Endothelial cell (in vitro differentiated cells): ENCODE measurements at places on chromosomes 2 and 18.

GRCh38 chr2:107362993-107363392, 463.7 kb upstream of the RGPD4 start:
- DNase-seq = no peak

DNA sequence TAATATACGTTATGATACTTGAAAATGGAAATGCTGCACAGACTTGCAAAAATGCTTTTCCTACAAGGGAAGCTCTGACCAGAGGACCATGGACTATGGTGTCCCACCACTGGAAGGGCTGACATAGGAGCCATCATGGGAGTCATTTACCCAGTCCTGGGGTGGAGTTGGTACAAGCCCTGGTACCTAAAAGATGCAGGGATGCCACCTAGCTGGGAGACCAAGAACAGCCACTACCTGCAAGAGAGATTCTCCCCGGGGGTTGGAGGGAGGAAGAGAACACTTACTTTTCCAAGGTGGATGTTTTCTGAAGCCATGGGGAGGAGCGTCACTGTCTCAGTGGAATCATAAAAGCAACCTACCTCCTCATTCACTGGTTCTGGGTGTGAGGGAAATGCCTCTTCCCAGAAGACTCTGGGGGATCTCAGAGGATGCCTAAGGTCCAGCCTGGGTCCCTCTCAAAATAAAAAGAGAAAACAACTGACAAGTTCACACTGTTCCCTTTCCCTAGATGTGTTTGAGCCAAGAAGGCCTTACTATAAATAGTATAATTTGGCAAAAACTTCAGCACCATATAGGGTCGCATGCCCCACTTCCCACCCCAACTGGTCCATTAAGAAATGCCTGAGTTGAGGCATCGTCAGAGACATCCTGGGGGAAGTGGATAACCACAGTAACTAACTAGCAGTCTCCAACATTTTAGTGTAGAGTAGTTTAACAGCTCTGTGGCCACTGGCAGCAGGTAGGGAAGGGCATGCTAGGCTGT, 39.9 kb downstream of the REEP1 start:
- no peak for DNase-seq

- DNase-seq = no peak
These were observed 70.5 kb upstream of the RTN4 start for GRCh38 chr2:55120634-55121359.

- no peak for DNase-seq
These were observed 88.6 kb downstream of the ZBTB7C start for GRCh38 chr18:48320639-48320945.

DNA sequence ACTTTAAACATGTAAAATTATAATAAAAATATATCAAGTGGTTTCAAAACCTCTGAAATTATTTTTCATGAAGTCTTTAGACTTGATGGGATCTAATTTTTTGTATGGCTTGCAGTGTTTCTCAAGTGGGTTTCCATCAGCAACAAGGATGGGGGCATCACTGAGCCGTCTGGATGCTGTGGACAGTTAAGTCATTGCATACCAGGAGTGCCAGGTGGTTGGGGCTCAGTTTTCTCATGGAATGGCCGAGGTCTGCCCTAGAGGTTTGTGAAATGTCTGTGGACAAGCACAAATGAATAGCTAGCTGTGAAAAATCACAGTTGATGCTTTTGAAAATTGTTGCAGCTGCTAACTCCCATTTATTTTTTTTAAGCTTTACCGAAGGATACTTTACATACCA, 1.7 kb downstream of the PRELID3A start:
- DNase-seq = no peak

DNA sequence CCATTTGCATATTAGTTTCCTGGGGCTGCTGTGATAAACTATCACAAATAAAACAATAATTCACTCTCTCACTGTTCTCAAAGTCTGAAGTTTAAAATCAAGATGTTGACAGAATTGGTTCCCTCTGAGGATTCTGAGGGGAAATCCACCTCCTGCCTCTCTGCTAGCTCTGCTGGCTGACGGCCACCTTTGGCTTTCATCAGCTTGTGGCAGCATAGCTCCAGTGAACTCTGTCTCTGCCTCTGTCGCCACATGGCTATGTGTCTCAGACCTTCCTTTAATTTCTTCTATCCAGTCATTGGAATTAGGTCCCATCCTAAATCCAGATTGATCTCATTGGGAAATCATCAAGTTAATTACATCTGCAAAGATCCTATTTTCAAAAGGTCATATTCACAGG, 38.9 kb upstream of the TRIM43 start:
- no peak for DNase-seq

- no peak for DNase-seq
These were observed 224.6 kb downstream of the PHLPP1 start for GRCh38 chr18:62939926-62940325.

- DNase-seq = no peak
These were observed 140.2 kb upstream of the OTOS start for GRCh38 chr2:240280621-240281020.

DNA sequence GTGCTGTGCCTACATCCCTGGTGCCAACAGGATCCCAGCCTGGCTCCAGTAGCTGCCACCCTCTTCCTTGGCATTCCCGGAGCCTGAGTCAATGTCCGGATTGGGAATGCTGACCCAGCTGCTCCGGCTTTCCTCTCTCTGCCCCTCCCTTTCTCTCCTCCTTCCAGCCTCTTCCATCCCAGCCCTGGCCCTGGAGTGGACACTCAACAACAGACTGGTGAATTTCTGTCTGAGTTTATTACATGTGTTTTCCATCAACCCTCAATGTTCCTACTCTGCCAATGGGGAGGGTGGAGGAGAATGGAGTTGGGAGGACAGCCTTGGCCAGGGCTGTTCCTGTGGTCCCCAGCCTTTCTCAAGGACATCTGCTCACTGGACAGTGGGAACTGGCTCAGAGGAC, 917 bp upstream of the PRKAG3 start:
- no peak for DNase-seq

DNA sequence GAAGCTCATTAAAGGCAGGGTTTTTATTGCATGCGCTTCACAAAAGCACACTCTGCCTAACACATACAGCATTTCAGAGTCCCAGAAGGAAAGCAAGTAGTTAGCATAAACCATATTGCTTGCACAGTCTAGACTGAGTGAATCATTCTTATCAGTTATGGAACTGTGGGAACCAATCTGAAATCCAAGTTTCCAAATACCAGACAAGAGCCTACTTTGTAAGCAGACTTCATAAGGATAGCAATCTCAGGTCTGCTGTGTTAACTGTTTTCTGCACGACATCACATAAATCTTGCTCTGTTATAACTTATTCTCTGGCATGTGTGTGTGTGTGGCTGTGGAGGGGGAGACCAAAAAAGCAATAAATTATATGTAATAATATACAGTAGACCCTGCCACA, 608.1 kb upstream of the REG3G start:
- no peak for DNase-seq

GRCh38 chr2:180508458-180508857, 471.9 kb upstream of the UBE2E3 start:
- no peak for DNase-seq

GRCh38 chr18:77008576-77009315, 123.8 kb downstream of the MBP start:
- DNase-seq = no peak

GRCh38 chr2:162153608-162154224, 1.7 kb upstream of the GCG start:
- DNase-seq = peak; percentile 68

DNA sequence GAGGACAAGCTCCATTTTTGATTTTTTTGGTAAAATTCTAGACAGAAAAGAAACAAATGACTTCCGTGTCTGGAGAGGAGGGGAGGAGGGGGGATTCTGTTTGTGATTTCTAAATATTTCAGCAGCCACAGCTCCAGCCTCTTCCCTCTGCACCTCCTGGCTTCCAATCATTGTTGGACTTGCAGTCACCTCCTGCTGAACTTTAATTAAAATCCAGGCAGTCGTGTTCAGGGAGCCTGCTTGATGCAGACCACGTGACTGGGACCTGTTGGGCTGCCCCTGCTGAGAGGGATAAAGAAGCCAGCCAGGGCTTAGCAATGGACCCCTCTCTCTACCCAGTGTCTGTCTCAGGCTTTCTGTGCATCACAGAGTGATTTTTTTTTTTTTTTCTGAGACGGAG, 115.1 kb downstream of the SH3BP4 start:
- no peak for DNase-seq

DNA sequence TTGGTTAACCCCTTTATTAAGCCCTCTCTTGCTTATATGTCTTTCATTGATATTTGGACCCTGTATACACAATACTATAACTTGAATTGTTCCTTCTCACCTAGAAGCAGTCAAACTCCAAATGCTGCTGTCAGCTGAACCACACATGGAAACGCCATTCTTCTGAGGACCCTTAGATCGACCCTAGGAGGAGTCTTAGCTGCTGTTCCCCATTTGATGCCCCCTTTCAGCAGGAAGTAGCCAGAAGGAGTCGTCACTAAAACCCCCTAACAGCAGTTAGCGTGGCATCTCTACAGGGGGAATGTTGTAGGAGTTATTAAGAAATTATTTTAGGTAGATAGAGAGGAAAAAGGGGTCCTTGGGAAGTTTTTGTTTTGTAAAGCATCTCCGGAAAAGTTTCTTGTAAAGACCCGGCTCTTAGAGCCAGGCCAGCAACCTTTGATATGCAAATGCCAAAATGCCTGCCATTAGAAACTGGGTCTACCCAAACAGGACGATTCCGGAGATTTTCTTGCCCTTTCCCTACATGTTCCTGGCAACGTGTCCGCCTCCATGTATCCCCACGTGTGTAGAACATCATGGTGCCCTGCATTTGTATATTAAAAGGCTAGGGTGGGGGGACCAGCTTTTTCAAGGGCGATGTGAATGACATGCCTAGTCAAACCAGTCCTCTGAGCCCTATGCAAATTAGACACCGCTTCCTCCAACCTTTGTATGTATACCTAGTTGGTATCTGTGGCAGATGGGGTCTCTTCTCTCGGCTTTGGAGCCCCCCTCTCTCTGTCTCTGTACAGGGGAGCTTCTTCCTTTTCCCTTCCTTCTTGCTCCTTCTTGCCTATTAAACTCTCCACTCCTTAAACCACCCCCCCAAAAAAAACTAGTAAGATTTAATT, 638.4 kb upstream of the POU3F3 start:
- no peak for DNase-seq

- DNase-seq = no peak
These were observed 50.0 kb downstream of the SLC8A1 start for GRCh38 chr2:40401896-40402295.

GRCh38 chr18:25724997-25725396, 365.4 kb downstream of the SS18 start:
- DNase-seq = no peak

DNA sequence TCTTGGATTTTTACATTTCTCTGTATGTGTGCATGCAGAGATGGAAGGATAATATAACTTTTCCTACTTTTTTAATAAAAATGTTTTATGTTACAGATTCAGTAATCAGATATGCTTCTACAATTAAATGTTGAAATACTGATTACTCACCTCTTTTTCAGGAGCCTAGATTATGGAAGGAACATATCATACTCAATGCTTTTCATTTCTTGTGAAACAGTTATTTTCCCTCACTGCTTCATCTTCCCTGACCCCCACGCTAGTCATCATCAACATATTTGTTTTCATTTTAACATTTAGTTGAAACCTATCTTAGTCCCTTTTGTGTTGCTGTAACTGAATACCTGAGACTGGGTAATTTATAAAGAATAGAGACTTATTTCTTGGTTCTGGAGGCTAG, 190.7 kb downstream of the WDR7 start:
- no peak for DNase-seq
